Activated T-helper 1 cell treated with anti-CD3 and anti-CD28 coated beads, Interleukin-2, amount 50 U/mL, for 16 hours (primary cell): ENCODE measurements at places on chromosomes 5 and 9.

DNA sequence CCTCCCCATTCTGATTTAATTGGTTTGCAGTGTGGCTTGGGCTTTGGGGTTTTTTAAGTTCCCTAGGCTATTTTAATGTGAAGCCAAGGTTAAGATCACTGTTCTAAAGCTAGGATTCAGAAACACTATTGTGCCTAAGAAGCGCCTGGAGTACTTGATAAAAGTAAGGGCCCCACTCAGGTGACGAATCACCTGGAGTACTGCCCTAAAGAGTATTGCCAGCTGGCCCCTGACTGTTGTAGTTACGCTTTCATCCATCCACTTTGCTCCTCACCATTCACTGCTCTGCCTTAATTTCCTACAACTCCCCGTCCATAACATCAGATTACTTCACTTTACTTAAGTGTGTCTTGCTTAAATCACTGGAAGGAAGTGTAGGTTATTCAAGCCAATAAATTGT, 119.3 kb downstream of the CD180 start:
- no peak for DNase-seq

- DNase-seq: no peak
Measured at GRCh38 chr5:168357876-168358275, 66.4 kb downstream of the WWC1 start.

DNA sequence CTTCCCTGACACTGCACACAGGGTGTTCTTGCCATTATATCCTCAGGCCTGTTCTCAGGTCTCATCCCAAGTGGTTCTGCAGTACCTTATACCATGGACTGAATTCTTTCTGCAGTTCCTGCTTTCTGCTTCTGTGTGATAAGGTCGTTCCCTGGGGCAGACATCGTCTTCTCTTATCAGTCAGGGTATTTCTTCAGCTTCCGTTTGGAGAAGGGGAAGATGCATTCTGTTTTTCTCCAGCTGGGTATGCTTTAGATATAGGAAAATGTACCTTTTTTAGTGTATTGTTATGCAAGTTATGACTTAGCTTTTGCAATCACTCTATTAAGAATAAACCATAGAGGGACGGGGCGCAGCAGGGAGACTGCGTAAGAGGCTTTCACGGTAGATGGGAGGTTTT, 31.1 kb downstream of the RALGPS1 start:
- no peak for DNase-seq

DNA sequence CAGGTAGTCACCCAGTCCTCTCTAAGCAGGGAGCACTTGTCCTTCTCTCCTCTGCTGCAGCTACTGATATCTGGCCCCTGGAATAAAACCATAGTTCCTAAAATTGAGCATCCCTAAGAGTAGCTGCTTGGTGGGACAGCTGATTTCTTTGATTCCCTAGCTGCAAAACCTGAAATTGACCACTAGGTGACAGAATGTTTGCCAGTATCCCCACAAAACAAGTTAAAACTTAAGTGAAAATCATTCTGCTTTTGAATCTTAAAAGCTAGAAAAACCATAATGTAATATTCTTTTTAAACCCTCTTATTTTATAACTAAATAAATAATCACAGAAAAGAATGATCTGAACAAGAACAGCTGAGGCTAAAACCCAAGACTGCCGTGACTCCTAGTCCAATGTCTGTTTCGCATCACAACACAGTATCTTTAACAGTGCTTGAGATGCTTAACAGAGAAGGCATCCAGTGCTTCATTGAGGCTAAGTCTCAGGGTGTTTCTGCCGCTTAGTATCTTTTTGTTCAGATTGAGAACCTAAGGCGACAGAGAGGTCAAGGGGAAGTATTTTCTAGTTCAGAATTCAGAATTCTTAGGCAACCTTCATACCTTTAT, 24.4 kb upstream of the TAL2 start:
- no peak for DNase-seq

GRCh38 chr5:142962174-142962533, 192.0 kb downstream of the ARHGAP26 start:
- no peak for DNase-seq

GRCh38 chr5:133353741-133354140, 258.6 kb downstream of the FSTL4 start:
- no peak for DNase-seq

GRCh38 chr5:33170411-33170810, 270.4 kb upstream of the TARS1 start:
- no peak for DNase-seq

GRCh38 chr5:13328316-13328715, 616.2 kb downstream of the DNAH5 start:
- no peak for DNase-seq

- no peak for DNase-seq
Measured at GRCh38 chr9:99579964-99580363, 241.7 kb upstream of the NR4A3 start.

- DNase-seq: no peak
Measured at GRCh38 chr5:123124859-123125595, 36.0 kb downstream of the PRDM6 start.

GRCh38 chr5:56072863-56073766, 78.4 kb upstream of the IL6ST start:
- no peak for DNase-seq

DNA sequence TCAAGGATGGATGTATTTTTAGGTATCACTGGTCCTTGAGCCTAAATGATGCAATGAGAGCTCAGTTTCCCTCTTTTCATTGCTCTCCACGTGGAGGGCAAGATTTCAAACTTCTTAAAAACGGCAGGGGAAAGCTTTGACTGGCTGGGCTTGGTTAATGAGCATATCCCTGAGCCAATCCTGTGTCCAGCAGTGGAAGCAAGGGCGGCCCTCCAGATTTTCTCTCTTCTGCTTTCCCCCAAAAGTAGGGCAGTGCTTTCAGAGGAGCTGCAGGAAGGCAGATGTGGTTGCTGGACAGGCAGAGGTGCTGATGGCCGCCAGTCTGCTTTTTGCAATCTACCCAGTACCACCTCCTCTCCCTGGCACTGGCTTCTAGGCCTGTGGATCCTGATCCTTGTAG, 30.0 kb upstream of the TBC1D2 start:
- DNase-seq: no peak

- no peak for DNase-seq
Measured at GRCh38 chr9:86642721-86643120, 288.5 kb upstream of the TUT7 start.

DNA sequence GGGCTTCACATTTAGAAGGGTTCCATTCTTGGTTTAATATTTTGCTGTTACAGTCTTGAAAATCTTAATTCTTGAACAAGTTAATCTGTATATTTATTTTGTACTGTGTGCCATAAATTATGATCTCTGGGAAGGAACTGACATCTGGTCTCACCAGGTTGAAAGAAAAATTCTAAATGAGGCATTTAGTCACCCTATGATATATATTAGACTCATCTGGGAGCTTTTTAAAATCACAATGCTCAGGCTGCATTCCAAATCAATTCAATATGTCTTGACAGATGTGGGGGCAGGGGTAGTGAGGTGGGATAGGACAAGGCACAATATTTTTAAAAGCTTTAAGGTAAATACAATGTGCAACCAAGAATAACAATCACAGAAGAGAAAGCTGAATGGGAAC, 569.2 kb downstream of the PRR16 start:
- DNase-seq: no peak

DNA sequence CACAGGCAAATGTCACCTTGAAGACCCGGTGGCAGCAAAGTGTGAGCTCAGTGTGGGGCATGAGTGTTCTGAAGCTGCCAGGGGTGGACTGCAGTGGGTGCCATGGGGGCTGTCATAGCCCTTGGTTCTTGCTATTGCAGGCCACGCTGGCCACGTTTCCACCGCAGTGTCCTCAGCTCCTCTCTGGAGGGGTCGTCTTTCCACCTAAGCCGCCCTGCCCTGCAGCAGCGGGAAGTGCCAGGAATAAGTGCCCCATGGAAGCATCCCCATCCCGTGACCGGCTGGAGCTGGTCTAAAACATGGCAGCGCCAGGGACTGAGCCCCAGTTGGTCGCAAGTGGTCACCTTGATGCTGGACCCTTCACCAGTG, 6.9 kb downstream of the OBP2B start:
- no peak for DNase-seq
